ENCODE measurements at places on chromosomes 5 and 9.
A peak's percentile ranks its signal among the peaks of the same experiment; 100 is the strongest.

DNA sequence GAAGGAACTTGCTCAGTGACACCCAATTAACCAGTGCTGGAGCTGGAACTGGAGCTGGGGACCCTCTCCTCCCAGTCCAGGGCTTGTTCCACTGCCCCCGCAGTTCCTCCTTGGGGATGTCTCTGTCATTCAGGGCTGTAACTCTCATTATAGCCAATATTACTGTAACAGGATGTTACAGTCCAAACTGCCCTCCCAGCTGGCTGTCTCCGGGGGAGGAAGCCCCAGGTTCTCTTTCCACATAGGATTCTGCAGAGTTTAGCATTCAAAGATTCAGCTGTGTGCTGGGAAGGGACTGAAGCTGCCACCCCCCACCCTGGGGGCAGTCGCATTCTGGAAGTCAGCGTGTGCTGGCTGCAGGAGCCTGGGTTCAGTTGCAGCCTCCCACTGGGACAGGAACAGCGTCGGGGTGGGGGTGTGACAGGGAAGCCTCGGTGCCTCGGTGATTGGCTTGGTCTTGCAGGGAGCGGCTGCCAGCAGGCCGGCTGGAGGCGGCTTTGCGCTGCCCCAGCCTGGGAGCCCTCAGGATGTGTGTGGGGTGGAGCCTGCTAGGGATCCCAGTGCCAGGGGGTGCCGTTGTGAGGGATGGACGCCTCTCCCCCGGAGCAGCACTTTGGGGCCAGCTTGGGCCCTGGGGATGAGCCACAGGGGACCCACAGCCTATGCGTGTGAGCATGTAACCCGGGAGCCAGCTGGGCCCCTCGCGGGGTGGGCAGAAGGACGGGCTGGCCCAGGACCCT is 101.1 kb downstream of the RGS3 start:
- no peak for DNase-seq

DNA sequence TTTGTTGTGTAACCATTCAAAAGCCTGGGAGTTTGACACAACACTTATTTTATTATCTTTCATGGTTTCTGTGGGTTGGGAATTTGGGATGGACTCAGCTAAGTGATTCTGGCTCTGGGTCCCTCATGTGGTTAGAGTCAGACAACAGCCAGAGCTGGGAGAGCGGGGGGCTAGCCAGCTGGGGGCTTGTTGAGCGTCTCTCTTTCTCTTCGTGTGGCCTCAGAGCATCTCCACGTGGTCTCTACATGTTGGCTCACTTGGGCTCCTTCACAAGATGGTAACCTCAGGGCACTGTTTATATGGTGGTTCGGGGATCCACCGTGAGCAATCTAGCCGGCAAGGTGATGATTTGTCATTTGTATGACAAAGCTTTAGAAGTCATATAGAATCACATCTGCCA is 73.6 kb downstream of the FSTL4 start:
- no peak for DNase-seq

DNA sequence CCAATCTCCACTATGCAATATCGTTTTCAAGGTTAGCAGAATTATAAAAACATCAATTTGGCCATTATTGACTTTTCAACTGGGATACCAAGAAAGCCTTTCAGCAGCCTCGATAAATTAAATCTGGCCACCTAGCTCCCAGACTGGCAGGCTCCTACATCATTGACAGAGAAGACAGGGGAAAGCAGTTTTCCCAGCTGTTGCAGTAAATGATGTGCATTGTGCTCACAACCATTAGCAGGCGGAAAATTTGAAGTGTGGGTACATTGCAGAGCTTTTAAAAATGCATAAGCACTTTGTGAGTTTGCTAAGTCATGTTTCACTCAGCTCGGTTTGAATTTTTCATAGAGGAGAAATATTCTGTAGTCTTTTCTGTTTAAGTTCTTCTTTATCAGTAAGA is 297.9 kb downstream of the KCTD16 start:
- DNase-seq, result no peak

DNA sequence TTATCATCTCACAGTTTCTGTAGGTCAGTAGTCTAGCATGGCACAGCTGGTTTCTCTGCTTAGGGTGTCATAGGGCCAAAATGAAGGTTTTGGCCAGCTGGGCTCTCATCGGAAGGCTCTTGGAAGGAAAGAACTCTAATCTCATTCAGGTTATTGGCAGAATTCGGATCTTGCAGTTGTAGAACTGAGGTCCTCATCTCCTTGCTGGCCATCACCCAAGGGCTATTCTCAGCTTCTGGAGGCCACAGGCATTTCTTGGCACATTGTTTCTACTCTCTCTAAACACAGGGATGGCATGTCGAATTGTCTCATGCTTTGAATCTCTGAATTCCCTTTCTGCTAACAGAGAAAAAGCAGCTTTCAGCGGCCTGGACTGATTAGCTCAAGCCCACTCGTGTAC is 258.0 kb upstream of the SMARCA2 start:
- no peak for DNase-seq

DNA sequence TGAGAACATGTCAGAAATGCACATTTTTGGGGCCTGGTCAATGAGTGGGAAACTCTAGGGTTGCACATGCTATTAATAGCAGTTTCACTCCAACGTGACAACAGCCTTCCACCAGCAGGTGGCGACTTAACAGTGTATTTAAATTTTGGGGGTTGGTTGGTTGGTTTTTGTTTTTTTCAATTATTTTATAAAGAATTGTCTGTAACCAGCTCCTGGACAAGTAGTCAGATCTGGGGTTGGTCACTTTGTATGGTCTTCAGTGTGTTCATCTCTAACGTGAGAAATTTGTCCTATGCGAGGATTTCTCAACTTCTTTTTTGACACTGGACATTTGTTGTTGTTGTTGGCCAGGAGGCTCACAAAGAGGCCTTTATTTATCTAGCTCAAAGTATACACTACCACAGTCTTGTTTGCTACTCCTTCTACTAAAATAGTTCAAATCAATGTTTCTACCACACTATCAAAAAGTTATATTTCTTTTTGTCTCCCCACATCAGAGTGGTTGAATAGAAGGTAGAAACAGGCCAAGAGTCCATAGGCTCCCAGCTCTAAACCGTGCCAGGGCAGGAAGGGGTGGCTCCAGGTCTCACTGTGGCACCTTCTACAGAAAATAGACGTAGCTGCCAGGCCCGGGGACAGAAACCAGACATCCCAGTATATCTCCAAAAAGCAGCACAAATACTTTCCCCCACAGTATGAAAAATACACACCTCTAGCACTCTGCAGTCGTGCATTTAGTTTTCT is 110.4 kb downstream of the TRPM6 start:
- DNase-seq, result no peak

DNA sequence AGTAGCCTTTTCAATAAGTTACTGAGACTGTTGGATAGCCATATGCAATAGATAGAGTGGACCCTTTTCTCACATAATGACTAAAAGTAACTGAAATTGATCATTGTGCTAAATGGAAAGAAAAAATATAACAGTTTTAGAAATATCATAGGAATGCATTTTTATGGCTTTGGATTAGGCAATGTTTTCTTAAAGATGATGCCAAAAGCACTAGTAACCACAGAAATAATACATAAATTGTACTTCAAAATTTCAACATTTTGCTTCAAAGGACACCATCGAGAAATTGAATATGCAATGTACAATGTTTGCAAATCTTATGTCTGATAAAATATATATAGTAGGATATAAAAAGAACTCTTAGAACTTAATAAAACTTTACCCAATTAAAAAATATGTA is 1267.5 kb upstream of the CDH9 start:
- no peak for DNase-seq

- DNase-seq, result no peak
These were observed 193.6 kb downstream of the MTRR start for GRCh38 chr5:8062521-8062920.

GRCh38 chr9:89405826-89406225 is 87.5 kb downstream of the SECISBP2 start:
- DNase-seq, result no peak

DNA sequence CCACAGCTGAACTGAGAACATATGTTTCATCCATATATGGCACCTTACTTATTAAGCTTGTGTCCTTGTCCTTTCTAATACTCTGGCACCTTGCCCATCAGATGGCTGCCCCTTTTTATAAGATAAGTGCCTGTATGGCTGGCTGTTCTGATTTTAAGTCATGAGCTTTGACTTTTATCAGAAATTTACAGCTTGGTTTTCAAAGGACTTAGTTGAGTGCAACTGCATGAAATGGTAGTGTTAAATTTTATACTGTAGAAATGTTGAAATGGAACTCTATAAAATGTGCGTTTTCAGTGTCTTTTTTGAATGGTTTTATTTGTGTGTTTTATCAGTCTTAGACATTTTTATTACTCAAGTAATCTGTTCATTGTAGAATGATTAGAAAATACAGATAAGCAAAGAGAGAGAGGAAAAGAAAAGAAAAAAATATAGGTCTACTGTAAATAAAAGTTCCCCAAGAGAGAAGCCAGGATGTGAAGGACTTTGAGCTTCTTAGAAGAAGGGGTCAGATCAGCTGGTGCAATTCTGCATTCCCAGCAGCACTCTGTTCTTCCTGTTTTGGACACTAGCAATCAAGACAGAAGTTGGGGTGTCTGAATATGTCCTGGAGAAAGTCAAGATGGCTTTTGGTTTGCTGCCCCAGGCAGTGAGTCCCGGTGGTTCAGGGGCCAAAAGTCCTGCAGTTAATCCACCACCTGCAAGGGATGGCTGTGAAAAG is 38.9 kb downstream of the ARHGAP26 start:
- DNase-seq, result no peak

DNA sequence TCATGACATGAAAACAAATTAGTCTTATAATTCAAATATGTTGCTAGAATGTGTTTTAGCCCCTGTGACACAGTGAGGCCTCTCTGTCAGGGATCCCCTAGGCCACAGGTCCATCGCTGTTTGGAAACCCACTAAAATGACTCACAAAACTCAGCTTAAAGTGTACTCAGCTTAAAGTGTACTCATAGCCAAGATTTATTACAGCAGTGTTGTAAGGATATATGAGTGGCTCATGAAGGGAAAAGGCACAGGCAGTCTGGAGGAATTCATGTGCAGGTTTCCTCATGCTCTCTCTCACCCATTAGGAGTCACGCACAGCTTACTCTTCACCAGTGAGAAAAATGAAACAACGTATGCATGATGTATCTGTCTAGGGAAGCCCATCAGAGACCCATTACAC is 24.4 kb upstream of the TGFBI start:
- no peak for DNase-seq

- DNase-seq, result no peak
These were observed 55.3 kb upstream of the MTAP start for GRCh38 chr9:21747175-21747574.

DNA sequence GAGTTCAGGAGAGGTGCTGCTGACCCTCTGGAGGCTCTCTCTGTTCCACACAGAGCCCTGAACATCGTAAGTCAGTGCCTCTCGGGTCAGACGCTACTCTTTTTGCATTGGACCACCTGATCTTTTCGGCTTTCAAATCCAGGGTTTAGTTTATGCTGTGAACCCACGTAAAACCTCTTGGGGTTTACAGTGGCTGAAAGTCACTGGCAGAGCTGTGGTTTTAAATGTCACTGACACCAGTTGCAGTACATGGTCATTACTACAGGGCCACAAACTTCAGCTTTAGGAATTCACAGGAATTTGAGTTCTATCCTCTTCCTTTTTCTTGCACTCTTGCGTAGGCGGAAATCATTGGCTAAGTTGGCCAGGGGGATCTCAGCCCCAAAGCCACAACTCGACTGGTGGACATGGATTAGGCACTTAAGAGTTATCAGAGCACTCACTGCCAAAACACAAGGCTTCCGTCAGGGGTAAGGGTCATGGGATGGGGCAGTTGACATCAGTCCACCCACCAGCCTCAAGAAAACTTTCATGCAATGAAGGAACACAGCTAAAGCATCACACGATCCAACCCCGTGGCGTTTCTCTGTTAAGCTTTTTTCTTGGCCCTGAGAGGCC is 76.9 kb downstream of the SFXN1 start:
- DNase-seq, result no peak

- DNase-seq, result no peak
These were observed 178.2 kb downstream of the ROR2 start for GRCh38 chr9:91771864-91772263.

GRCh38 chr5:107486489-107486888 is 184.2 kb downstream of the EFNA5 start:
- DNase-seq, result no peak

DNA sequence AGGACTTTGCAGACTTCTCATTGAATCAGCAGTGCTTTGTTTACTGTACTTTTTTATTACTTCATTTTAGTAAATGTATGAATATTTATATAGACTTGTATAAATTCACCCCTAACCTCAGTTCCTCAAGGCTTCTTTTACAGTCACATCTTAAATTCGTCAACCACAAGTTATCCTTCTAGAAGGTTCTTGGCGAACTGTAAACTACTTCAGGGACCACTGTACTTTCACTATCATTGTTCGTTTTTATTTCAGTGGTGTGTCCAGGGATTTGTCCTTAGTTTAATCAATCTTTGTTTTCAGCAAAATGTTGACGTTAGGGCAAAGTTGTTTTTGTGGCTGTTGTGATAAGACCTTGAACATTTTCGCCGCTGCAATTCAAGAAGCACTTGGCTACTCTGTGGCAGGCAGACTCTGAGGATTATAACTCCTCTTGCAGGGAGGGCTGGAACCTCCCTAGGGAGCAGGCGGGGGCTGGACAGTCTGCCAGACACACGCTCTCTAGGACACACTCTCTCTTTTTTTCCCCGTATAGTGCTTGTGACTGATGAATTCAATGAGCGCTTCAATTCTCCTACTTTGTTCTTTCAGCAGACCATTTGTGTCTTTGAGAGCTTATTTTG is 252.8 kb downstream of the FBXL7 start:
- DNase-seq, result no peak

DNA sequence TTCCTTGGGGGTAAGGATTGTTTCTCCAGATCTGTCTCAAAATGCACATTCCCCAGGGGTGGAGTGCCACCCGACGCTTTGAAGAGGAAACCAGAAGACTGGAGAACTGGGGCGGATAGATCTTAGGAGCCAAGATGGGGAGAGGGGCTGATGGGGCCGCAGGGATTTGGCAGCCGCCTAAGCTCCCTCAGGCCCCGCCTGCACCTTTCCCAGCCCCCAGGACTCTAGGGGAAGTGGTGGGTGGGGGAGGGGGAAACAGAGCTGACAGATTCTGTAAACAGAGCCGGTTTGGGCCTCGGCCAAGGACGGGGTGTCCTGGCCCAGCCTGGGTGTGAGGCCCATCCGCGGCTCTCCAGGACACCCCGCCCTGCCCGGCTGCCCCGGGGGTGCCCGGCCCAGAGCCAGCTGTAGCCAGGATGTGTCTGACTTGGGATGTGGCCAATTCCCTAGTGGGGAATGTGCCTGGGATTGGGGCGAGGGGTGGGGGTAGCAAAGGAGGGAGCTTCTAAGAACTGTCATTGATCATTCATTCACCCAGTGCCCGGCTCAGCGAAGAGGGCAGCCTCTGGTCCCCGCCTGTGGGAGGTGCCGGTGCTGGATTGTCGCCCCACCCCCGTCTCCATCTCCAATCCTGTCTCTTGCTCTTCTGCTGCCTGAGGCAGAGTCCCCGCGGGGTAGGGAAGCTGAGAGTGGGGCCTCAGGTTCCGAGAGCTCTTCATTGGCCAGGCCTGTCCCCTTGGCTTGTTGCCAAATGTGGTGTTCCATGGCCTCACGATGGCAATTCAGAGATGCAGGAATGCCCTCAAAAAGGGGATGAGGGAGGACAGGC is 54.8 kb upstream of the CDKN2AIPNL start:
- DNase-seq, result peak; percentile 39

- DNase-seq, result no peak
These were observed 488.9 kb upstream of the TNC start for GRCh38 chr9:115606838-115607237.

- DNase-seq, result no peak
These were observed 1.8 kb downstream of the RALGDS start for GRCh38 chr9:133119103-133119845.
